ENCODE measurements at places on chromosomes 4 and X.

- DNase-seq, result no peak
Measured at GRCh38 chr4:124234771-124235170, 477.8 kb downstream of the ANKRD50 start.

DNA sequence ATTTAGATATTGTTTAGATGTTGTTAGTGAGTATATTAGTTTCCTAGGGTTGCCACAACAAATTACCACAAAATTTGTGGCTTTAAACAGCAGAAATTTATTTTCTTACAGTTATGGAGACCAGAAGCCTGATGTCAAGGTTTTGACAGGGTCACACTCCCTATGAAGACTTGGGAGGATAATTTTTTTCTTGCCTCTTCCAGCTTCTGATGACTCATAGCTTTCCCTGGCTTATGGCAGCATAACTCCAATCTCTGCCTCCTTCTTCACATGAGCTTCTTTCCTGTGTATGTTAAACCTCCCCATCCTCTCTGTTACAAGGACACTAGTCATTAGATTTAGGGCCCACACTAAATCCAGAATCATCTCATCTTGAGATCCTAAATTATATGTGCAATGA is 20.9 kb upstream of the RAB40A start:
- DNase-seq, result no peak

DNA sequence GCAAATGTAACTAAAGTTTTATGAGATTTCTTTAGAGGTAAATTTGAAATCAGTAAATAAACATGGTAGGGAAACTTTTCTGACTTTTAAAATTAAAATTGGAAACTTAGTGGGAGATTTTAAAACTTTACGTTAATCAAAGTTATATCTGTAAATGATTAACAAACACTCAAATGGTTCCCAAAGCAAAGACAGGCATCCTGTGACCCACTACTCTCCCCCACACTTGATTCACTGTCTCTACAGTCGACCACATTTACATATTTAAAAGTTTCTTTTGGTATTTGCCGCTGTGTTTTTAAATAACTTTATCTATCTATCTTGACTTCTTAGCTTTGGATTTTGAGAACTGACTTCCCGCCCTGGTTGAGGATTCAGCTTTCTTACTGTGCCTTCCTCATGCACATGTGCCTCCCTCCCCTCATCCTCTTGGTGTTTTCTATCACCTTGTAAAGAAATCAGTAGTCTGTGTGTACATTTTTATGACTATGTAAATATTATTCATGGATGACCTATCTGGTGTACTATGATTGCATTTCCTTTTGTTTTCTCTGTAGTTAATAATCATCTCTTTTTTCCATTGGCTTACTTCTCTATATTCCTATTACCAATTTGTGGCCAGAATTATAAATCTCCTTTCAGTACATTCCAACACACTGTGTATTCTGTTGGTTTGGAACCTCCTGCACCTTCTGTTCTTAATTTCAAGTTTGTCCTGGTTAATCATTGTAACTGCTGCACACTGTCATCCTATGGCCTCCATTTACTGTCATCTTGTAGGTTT is 72.6 kb downstream of the WWC2 start:
- no peak for DNase-seq

GRCh38 chr4:76003620-76004019 is 3.7 kb downstream of the CXCL9 start:
- no peak for DNase-seq

GRCh38 chrX:15751155-15751819 is 13.2 kb downstream of the CA5B start:
- no peak for DNase-seq

GRCh38 chrX:138191998-138192397 is 519.5 kb downstream of the FGF13 start:
- no peak for DNase-seq

DNA sequence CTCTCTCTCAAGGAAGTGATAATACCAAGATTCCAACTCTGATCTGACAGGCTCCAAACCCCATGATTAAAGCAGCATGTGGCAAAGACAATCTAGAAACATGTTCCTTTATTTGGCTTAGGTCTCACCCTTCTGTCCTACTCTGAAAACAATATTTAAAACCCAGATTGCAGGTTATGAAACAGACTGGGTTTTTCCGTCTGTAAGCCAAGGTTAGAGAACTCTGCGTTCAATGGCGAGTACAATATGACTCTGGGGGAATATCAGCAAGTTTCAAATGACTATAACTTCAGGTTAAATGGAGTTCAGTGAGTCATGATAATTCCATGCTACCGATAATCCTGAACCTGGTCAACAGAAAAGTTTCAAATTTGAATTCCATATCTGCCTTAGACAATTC is 50.8 kb downstream of the ANAPC10 start:
- DNase-seq, result no peak

DNA sequence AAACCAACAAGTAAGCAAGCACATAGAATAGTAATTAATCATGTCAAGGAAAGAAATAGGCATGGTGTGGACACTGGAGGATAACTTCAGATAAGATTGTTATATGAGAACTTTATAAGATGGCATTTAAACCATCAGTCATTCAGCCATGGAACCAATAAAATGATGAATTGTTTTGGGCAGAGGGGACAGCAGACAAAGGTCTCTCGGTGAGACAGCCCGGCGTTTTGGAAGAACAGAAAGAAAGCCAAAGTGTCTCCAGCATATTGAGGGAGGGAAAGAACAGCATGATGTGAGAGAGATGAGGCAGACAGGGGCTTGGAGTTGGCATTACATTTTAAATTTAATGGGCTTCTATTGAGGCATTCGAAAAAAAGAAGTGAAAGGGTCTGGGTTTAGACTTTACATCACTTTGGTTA is 883 bp upstream of the PPM1K start:
- no peak for DNase-seq

DNA sequence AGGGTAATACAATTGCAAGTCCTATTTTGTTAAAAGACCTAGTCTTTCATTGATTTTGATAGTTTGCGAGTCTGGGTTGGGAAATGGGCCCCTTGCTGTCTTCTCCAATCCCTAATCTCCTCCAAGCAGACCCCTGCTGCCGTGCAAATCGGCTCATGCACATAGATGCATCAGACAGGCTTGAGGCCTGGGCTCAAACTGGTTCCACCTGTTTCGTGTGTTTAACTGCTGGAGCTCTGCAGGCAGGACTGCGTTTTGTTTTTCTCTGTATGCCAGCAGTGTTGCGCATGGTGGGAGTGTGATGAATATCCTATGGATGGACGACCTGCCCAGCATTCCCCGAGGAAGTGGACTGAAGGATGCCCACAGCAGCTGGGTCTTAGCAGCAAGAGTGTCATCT is 133.9 kb downstream of the PDGFRA start:
- no peak for DNase-seq

DNA sequence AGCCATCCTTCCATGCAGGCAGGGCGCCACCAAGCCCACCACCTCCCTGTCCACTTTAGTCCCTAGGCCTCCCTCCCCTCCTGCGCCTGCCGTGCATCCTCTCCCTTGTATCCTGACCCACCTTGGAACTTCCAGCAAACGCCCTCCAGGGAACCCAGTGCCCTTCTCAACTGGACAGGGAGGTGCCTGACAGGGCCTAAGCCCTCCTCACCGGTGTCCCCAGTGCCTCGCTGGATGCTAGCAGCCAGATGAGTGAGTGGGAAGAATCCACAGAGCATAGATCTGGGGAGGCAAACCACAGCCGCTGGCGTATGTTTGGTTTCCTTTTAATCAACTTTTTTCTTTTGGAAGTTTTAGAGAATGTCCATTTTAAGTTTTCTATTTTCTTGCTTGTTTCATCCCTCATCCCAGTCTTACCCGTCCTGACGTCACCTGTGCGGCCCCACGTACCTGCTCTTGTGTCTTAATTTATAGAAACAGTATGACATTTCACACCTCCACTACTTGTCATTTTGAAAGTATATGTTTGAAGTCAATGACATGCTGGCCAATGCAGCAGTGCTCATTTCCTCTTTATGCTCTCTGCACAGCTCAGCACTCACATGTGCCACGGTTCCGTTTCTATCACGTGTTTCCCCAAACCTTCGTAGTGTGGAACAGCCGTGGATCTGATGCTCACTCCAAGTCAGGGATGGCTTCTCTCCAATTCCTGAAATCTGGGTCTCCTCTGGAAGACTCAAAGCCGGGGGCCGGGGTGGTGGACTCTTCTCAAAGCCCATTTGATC is 3.4 kb upstream of the HMX1 start:
- no peak for DNase-seq

DNA sequence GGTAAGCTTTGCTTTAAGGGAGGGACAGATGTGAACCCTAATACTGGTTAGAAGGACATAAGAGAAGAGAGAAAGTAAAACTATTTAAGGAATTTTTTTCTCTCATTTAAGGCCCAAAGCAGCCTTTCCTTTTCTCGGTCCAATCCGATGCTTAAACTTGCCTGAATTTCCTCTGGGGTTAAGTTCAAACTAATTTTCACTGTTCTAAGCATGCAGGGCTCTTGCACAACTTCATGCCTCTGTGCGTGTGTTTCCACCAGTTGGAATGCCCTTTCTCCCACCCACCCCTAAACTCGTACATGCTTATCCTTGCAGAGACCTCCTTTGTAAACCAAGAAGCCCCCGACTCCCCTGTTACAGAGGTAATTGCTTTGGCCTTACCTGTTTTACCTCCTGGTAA is 204.7 kb downstream of the CBR4 start:
- DNase-seq, result no peak

GRCh38 chrX:7088968-7089615 is 58.4 kb upstream of the STS start:
- DNase-seq, result peak; percentile 53

- DNase-seq, result no peak
Measured at GRCh38 chrX:14355556-14355955, 173.8 kb upstream of the GLRA2 start.

- DNase-seq, result no peak
Measured at GRCh38 chr4:15682242-15683142, 865 bp downstream of the FAM200B start.

GRCh38 chrX:20427173-20427770 is 160.6 kb upstream of the RPS6KA3 start:
- no peak for DNase-seq

DNA sequence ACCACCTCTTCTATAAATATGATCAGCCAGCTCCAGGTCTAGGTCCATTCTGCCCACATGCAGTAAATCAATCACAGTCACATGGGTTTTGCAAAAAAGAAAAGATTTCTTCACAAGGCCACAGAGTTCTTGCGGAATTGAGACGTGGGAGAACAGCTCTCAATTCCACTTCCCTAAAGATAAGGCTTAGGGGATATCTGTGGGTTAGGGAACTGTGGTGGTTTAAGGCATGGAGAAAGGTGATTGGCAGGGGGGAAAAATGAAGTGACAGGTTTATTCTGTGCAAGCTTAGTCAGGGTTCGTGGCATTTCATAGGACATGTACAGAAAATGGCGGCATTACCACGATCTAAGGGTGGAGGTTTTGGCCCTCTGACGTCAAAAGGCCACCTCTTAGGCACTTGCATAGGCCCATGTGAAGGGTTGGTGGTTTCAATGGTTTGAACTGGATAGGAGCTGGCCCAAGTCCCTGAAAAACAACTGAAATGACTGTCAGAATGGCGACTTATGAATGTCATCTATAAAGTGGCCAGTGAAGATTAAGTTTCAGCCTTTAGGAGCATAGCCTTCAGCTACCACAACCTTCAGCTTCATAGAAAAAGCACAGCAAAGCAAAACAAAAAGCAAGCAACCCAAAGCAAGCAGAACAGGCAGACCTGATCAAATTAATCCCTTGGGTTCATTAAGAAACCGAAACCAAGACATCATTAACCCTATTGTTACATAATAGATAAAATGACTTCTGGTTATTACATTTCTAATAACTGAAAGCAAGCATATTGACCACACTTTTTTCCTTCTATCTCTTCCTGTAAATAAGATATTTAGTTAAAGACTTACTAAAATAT is 289.8 kb upstream of the SFRP2 start:
- DNase-seq, result no peak

DNA sequence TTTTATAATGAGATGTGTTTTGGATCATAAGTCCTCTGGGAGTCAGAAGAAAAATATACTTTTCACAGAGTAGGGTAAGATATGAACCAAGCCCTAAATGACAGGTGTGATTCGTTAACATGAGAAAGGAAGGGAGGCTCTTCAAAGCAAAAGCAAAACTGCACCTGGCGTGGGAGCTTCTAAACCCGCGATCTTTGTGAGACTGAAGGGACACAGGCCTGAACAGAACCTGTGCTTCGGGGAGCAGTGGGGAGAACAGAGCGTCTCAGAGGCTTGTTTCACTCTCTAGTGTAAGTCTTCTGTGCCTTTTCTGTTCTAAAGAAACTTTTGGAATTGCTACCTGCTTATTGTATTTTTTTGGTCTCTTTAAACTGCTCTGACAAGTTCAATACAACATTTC is 30.2 kb upstream of the CYP4V2 start:
- no peak for DNase-seq

GRCh38 chr4:156948738-156949137 is 22.9 kb downstream of the PDGFC start:
- DNase-seq, result no peak

DNA sequence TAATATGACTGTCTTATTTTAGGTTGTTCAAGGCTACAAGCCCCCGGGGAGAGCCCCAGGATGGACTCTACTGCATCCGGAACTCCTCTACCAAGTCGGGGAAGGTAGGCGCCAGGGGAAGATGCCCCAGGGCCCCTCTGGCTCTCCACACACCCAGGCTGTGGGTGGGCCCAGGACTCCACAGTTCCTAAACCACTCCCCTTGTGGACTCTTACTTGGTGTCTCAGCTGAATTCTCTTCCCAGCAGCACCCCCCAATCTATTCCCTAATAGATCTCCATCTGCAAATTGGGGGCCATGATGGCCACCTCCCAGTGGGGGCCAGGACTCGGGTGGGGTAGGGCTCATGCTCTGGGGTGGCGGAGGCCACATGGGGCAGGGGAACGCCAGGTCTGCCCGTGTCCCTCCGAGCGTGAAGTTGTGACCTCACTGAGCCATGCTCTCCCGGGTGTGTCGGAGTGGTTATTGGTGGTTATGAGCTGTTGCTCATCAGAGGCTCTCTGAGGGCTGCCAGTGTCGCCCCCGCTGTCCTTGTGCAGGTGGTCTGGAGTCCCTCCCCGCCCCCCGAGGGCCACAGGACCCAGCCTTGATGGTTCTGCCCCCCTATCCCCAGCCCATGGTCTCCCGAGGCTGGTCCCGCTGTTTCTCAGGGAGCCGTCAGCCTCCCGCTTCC is 11.2 kb upstream of the ADD1 start:
- no peak for DNase-seq

DNA sequence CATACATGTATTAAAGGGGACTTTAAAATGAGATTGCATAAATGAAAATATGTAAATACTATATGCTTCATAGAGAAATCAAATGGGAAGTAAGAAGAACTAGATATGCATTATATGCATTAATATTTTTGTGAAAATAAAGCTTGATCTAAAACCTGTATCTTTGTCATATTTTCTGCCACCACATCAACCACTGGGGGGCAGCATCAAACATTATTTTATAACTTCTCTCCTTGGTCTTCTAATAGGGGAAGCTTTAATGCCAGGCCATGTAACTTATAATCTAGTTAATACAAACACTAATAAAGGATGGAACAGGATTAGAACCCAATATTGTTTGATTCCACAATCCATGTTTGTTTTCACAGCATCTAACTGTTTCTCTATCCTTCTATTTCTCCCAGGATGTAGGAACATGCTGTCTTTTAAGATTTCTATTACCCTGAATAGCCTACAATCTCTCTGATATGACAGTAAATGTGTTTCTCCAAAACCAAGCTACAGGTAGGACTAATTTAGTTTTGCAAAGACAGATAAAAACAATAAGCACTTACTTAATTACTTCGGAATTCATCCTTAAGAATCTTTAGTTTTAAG is 10.0 kb downstream of the QRFPR start:
- peak; percentile 10 for DNase-seq

- DNase-seq, result no peak
Measured at GRCh38 chrX:150767045-150767395, 73.8 kb downstream of the MTMR1 start.

All from stimulated activated CD4-positive, alpha-beta T cell treated with anti-CD3 and anti-CD28 coated beads, Interleukin-1b, Interleukin-23, amount 100 ng/mL, for 4 hours (primary cell).